ENCODE measurements at places on chromosomes 2 and 18.
A peak's percentile ranks its signal among the peaks of the same experiment; 100 is the strongest.

GRCh38 chr2:30282721-30283120 lies 51.4 kb downstream of the LBH start:
- peak; percentile 37 for DNase-seq

DNA sequence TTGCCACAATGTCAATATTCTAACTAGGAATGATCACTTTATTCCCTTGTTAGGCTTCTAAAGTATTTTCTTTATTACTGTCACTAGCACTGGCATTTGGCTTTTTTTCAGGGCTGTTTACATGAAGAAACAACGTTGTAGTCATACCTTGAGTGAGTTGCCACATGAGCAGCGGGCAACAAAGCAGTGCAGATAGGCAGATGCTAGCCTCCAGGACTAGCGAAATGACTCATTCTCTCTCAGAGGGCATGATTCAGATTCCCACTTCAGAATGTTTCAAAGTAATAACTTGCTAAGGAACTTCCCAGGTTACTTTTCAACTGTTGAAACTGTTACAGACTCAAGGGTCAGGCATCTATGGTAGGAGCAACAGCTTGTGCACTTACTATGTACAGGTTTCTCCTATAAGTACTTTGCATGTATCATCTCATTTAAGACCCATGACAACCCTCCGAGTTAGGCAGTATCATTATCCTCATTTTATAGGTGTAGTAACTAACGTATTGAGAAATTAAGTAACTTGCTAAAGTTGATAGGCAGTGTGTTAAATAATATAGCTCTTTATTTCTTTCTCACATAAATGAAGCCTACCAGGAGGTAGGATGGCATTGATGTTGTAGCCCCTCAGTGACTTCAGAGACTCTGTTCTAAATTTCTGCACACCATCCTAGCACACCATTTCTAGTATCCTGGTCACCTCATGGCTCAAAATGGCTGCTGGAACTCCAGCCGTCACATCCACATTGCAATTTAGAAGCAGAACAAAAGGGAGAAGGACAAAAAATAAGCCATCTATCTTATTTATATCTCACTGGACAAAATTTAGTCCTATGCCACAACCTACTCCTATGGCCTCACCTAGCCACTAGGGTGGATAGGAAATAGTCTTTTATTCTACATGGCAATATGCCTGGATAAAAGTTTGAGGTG lies 83.3 kb downstream of the ICOS start:
- DNase-seq: peak; percentile 72

- DNase-seq: no peak
These were observed 37.7 kb downstream of the PSD4 start for GRCh38 chr2:113211226-113212105.

DNA sequence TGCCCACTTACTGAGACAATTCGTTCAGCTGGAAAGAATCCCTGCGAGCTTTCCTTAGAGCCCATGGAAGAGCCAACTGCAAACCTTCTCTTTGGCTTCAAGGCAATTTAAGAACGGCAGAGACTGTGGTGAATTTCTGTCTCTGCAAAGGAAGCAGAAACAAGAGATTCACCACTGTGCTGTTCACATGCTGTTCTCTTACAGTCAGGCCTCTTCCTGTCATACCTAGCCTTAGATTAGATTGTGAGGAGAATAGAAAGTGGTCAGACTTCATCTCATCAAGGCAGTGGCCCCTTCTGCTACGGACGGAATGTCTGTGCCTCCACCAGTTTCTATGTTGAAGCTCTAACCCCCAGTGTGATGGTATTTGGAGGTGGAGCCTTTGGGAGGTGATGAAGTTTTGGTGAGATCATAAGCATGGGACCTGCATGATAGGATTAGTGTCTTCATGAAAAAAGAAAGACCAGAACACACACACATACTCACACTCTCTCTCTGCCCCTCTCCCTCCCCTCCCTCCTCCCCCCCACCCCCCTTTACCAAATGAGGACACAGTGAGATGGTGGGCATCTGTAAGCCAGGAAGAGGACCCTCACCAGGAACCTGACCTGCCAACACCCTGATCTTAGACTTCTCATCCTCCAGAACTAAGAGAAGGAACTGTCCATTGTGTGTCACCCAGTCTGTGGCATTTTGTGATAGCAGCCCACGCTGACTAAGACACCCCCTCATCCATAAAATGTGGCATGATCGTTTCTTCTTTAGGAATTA lies 45.6 kb upstream of the NRP2 start:
- DNase-seq: no peak

GRCh38 chr2:23286758-23287704 lies 97.9 kb upstream of the KLHL29 start:
- no peak for DNase-seq

DNA sequence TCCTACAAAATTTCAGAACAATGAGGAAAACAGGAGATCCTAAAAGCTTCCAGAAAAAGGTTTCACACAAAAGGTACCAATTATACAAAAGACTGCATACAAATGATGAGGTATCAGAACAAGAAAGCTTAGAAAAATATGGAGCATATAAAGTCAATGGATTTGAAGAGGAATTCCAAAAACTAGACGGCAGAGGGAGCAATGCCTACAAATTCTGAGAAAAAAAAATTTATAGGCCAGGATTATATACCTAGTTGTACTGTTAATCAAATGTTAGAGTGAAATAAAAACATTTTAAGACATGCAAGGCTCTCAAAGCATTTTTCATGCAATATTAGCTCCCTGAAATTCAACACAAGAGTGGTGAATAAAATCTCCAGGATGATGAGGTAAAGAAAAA lies 106.2 kb downstream of the ZRANB3 start:
- DNase-seq: no peak

- DNase-seq: no peak
These were observed 88.8 kb downstream of the CRIM1 start for GRCh38 chr2:36444216-36444936.

- no peak for DNase-seq
These were observed 47.2 kb upstream of the GPR17 start for GRCh38 chr2:127598711-127599110.

DNA sequence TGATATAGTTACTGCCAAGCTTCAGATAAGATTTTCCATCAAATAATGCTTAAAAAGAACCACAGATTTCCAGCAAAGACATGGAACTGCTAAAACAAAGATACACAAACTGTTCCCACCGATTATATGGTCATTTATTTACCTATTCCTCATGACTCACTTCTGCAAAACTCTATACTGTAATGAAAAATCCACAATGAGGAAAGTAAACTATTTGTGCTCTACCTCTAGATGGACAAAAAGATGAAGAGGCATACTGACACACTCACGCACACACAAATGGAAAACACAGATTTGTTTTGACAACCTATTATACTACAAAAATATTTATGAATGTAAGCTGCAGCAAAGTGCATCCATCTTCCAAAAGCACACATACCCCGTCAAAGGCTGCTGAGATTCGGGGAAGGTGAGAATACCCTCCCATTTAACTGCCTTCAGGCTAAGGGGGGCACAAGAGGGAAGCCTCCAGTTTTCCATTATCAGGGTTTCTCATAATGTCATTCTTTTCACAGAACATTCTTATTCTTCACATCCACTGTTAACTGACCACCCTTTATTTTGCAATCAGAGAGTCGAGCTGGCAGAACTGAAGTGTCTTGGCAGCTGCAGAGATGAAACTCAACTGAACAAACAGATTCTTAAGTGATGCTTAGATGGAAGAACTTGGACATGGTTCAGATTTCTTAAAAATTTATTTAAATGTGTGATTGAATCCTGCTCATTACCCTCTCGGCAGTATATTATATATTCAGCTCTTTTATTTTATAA lies 115.9 kb upstream of the TANK start:
- DNase-seq: no peak

GRCh38 chr2:179981085-179981484 lies 26.0 kb downstream of the CWC22 start:
- no peak for DNase-seq

- DNase-seq: no peak
These were observed 65.0 kb downstream of the SCG2 start for GRCh38 chr2:223537115-223537514.

GRCh38 chr18:58235001-58235436 lies 191.0 kb downstream of the NEDD4L start:
- DNase-seq: no peak

DNA sequence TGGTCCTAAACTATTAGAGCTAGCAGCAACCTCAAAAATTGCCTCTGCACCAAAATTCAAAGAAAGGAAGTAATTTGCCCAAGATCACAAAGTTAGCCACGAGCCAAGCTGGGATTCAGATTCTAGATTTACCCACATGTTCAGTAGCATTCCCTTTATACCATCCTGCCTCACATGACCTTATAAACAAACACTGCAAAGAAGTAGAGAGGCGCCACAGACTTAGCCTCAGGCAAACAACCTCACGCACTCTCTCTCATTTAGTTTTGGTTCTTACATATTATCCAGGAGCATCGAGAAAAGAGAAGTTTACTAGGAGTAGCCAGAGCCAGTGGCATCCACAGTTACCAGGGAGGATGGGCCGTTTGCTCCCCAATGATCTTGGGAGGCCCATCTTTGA lies 226.6 kb downstream of the OSR1 start:
- no peak for DNase-seq

GRCh38 chr2:67581751-67582150 lies 184.6 kb downstream of the ETAA1 start:
- DNase-seq: no peak

GRCh38 chr2:66578054-66578686 lies 143.2 kb downstream of the MEIS1 start:
- DNase-seq: no peak

- DNase-seq: no peak
These were observed 23.1 kb downstream of the DTNB start for GRCh38 chr2:25650256-25650655.

GRCh38 chr18:48540251-48541025 lies 1.6 kb downstream of the CTIF start:
- DNase-seq: peak; percentile 34

GRCh38 chr2:69566669-69567068 lies 76.9 kb downstream of the AAK1 start:
- no peak for DNase-seq

GRCh38 chr2:230537531-230537976 lies 121.6 kb downstream of the SP100 start:
- DNase-seq: no peak

DNA sequence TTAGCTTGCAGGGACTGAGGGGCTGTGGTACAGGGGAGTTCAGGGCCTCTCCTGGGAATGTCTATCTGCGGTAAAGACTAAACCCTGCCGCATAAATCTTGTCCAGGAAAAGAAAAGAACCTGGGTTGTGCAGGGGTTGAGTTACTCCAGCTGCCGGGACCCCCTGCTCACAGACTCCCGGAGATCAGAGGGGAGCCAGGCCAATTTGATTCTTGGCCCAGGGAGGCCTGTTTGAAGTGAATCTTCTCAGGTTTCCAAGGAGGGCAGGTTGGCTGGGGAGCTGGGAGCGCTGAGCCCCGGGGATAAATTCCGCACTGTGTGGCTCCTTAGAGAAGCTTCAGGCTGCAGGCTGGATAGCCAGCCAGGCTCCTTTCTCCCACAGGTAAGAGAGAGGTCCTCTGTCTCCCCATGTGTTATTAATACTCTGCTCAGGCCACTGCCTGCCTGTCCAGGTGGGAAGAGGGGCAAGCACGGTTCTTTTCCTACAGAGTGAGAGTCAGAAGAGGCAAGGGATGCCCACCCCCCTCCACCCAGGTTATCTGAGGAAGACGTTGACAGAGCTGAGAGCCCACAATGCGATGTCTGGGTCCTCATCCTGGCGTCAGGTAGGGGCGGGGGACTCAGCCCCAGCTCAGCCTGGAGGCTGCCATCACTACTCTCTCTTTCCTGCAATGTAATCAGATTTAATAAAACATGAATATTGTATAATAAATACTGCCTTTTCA lies 82.7 kb downstream of the LONRF2 start:
- no peak for DNase-seq

GRCh38 chr2:199484927-199485326 lies 27.2 kb upstream of the SATB2 start:
- DNase-seq: no peak

DNA sequence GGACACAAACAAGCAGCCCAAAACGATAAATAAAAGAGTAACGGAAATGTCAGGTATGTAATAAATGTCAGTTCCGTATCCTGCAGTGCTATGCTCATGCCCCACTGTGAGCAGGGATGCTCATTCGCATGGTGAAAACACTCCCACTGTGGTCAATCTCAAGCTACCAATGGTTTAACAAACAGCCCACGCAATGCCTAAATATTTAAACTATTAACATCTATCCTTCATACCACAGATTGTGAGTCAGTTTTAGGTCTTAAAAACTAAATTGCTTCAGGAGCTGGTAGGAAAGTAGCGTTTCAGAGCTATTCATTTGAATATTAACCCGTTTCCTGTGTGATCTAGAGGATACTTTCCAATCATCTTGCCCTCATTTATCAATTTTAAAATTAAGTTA lies 207.4 kb downstream of the TCF4 start:
- no peak for DNase-seq

- DNase-seq: no peak
These were observed 49.7 kb downstream of the RIF1 start for GRCh38 chr2:151459358-151459757.

DNA sequence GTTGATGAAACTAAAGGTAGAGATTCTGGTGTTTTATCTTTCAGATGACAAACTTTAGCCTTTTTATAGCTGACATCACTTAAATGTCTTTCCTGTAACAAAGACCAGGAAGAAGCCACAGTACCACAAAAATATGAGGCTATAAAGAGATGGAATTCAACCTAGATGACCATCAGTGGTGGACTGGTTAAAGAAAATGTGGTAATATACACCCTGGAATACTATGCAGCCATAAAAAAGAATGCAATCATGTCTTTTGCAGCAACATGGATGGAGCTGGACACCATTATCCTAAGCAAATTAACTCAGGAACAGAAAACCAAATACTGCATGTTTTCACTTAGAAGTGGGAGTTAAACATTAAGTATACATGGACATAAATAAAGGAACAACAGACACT lies 18.3 kb upstream of the HNRNPLL start:
- no peak for DNase-seq

DNA sequence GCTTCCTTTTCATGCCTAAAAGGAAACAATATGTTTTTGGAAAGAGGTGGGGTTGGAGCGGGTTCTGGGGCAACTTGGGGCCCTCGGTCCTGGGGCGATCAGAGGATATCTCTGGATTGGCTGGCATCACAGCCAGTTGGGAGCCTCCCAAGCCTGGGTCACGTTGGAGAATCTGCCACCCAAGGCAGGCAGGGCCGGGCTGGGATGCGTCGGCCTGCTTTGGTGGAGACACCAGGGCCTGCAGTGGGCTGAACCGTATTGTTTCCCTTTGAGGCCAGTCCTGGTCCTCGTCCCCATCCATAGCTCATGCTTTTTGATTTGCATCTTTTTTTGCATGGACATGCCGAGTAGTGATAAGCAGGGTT lies 235.8 kb downstream of the ATAD2B start:
- DNase-seq: no peak

DNA sequence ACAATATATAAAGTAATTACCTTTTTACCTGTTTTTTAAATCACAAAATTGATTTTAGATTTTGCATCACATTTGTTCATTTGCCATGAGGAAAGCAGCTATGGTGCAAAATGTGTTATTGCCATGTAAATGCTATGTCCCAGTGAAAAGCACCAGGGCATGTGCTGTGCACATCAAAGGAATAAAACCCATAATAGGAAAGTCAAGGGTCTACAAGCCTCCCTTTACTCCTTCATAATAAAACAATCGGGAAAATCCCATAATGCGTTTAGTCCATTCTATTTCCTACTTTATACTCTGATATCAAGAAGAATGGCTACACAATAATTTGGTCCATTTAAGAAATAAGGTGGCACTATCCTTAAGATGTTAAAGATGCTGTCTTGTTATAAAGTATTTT lies 53.0 kb downstream of the KLF7 start:
- no peak for DNase-seq
